GM23248 (cell line): ENCODE measurements at places on chromosomes 2 and 18. TPM values are rescaled to one million over a fixed set of nuclear protein-coding genes. Genes with fewer than 3 reads are reported as not detected.

DNA sequence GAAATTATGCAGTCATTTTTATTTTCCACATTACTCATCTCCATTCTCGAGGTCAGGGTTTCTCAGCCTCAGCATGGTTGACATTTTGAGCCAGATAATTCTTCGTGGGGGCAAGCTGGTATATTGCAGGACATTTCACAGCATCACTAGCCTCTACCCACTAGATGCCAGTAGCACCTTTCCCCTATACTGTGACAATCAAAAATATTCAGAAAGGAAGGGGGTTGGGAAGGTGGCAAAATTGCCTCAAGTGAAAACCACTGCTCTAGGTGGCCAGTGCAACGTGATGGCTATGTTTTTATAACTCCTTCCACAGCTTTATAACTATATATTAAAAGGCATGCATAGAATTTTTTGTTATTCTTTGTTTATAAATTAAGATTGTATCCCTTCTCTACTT is 294.5 kb downstream of the CNTNAP5 start:
- no peaks in the 10 kb centered on the region for H3K27me3 ChIP-seq
- no peak overlapping the region for H3K4me3 ChIP-seq
- DNase-seq = no peak
- H3K36me3 ChIP-seq = no peaks in the 10 kb centered on the region
- no peaks in the 10 kb centered on the region for H3K4me1 ChIP-seq

DNA sequence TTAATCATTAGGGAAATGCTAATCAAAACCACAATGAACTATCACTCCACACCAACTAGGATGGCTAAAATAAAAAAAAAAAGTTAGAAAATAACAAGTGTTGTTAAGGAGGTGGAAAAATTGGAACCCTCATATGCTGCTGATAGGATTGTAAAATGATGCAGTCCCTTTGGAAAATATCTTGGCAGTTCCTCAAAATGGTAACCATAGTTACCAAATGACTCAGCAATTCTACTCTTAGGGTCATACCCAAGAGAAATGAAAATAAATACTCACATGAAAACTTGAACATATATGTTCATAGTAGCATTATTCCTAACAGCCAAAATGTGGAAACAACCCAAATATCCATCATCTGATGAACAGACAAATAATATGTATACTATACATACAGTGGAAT is 15.7 kb upstream of the ACVR2A start:
- peak; percentile 53 for DNase-seq
- no peak overlapping the region for H3K4me3 ChIP-seq
- H3K36me3 ChIP-seq = no peaks in the 10 kb centered on the region

GRCh38 chr18:52992041-52992440 is 652.0 kb downstream of the DCC start:
- H3K36me3 ChIP-seq = no peaks in the 10 kb centered on the region
- no peaks in the 10 kb centered on the region for H3K4me1 ChIP-seq
- no peaks in the 10 kb centered on the region for H3K27me3 ChIP-seq
- no peak for DNase-seq
- no peak overlapping the region for H3K4me3 ChIP-seq

DNA sequence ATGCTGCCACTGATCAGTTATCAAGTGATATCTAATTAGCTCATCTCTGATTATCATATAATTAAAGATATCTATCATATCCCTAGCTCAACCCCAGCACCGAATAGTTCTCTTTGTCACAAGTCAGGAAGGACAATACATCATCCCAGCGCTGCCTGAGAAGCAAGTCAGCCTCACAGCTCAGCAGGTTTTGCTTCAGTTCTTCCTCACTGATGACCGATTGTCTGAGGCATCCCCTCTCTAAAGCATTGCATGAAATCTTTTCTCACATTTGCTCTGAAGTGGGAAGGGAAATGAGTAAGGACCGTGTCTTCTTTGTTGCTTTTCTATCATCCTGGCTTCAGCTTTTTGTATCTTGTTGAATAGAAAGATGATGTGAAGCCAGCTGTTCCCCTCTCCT is 247.9 kb downstream of the CMPK2 start:
- no peak for DNase-seq
- H3K36me3 ChIP-seq = no peaks in the 10 kb centered on the region
- no peaks in the 10 kb centered on the region for H3K4me1 ChIP-seq
- no peak overlapping the region for H3K27ac ChIP-seq
- H3K27me3 ChIP-seq = no peaks in the 10 kb centered on the region
- no peak overlapping the region for H3K4me3 ChIP-seq

DNA sequence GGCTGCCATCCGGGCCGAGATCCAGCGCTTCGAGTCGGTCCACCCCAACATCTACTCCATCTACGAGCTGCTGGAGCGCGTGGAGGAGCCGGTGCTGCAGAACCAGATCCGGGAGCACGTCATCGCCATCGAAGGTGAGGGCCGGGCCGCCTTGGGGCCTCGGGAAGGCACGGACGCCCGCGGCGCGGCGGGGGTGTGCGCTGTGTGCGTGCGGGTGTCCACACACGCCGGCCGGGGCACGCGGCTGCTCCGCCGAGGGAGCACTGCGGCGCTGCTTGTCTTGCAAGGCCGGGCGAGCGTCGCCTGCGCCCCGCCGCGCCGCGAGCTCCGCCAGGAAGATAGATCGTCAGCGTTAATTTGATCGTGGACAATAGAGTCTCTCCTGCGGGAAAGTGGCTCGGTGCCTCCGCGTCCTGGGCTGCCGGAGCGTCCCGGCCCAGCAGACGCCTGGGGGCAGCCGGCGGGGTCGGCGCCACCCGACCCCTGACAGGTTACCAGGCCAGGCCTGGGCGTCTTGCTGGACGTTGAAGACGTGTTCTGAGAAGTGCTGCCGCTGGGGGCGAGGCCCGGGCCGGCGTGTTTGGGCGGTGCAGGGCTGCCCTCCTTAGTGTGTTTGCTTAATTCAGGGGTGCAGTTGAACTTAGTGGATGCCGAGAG is 1.0 kb downstream of the AGAP1 start:
- no peaks in the 10 kb centered on the region for H3K36me3 ChIP-seq
- H3K4me3 ChIP-seq = peak overlapping the region; percentile 80
- H3K27me3 ChIP-seq = no peaks in the 10 kb centered on the region

DNA sequence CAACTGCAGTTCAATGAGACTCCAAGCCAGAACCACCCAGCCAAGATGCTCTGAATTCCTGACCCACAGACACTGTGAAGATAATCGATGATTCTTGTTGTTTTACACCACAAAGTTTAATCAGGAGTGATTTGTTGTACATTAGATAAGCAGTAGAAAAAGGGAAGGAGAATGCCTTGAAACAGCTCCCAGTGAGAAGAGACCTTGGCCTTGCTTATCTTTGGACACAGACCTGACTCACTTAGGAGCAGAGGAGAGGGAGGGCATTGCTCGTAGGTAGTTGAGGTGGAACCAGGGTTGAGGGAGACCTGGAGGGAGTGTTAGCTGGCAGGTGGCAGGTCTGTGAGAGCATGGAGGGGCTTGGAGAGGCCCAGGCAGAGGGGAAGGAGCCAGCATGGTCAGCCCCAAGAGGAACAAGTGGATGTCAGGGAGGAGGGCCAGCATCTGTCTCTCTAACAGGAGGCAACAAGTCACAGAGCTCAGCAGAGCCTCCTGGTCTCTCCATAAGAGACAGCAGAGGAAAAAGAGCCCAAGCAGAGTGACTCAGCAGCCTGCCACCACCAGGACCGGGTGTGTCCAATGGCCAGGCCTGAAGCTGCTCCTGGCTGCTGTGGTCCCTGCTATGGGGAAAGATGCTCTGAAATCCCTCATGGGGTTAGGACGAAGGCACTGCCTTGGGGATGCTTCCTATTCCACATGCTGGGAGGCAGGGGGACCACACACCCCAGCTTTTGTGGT is 161.6 kb upstream of the CAPN13 start:
- 0 out of 2 replicates have a peak, but pooled peaks cover 3% of the 10 kb centered on the region for H3K4me1 ChIP-seq
- no peaks in the 10 kb centered on the region for H3K27me3 ChIP-seq
- H3K36me3 ChIP-seq = no peaks in the 10 kb centered on the region
- H3K27ac ChIP-seq = no peak overlapping the region

DNA sequence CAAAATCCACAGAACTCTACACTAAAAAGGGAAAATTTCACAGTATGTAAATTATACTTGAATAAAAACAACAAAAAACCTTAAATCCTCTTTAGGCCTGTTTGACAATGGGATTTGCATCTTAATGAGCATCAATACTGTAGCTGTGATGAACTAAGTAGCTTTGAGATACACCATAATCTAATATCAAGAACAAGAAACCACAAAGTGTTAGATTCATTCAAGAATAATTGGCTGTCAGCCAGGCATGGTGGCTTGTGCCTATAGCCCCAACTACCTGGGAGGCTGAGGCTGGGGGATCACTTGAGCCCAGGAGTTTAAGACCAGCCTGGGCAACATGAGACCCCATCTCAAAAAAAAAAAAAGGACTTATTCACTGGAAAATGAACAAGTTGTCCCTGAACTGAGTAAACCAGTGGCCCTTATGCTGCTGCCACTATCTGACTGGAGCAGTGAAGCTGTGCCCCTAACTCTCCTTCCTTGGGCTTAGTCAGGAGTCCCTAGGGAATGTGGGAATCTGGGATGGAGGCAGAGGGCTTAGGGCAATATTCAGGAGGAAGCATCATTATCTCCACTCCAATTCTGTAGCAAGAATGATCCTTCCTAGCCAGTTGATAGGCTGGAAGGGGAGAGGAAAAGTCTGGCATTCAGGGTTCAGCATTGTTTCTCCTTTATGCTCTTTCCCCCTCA is 88.5 kb downstream of the PRKCE start:
- H3K27me3 ChIP-seq = no peaks in the 10 kb centered on the region
- H3K27ac ChIP-seq = no peak overlapping the region
- no peak overlapping the region for H3K4me3 ChIP-seq
- DNase-seq = no peak
- H3K4me1 ChIP-seq = peaks cover 41% of the 10 kb centered on the region
- H3K36me3 ChIP-seq = no peaks in the 10 kb centered on the region

DNA sequence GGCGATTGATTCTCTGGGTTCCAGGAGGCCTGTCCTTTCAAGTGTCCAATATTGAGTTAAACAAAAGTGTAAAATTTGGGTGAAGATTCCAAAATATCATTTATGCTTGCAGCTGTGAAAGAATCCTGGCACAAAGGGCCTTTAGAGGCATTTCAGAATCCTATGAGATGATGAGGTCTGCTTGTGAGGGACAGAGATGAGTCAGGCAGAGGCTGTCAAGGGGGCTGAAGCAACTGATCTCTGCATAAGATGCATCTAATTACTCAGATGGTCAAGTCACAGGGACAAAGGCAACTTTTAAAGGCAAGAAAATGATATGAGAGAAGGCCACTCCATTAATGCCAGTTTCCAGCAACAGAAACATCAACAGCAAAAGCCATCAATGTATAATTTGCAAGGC is 78.8 kb downstream of the FHOD3 start:
- H3K4me3 ChIP-seq = no peak overlapping the region
- peak; percentile 80 for DNase-seq
- H3K27ac ChIP-seq = no peak overlapping the region
- no peaks in the 10 kb centered on the region for H3K36me3 ChIP-seq

- no peaks in the 10 kb centered on the region for H3K36me3 ChIP-seq
- no peaks in the 10 kb centered on the region for H3K4me1 ChIP-seq
- H3K27ac ChIP-seq = no peak overlapping the region
- no peak for DNase-seq
- H3K4me3 ChIP-seq = no peak overlapping the region
Measured at GRCh38 chr2:3940661-3941060, 237.3 kb downstream of the DCDC2C start.

The SLC5A7 gene
- not detected in 2 replicates for total RNA-seq

The PIEZO2 gene
- total RNA-seq = 1.1 and 1.5 TPM in 2 replicates
